ENCODE measurements at places on chromosomes 4 and X.

DNA sequence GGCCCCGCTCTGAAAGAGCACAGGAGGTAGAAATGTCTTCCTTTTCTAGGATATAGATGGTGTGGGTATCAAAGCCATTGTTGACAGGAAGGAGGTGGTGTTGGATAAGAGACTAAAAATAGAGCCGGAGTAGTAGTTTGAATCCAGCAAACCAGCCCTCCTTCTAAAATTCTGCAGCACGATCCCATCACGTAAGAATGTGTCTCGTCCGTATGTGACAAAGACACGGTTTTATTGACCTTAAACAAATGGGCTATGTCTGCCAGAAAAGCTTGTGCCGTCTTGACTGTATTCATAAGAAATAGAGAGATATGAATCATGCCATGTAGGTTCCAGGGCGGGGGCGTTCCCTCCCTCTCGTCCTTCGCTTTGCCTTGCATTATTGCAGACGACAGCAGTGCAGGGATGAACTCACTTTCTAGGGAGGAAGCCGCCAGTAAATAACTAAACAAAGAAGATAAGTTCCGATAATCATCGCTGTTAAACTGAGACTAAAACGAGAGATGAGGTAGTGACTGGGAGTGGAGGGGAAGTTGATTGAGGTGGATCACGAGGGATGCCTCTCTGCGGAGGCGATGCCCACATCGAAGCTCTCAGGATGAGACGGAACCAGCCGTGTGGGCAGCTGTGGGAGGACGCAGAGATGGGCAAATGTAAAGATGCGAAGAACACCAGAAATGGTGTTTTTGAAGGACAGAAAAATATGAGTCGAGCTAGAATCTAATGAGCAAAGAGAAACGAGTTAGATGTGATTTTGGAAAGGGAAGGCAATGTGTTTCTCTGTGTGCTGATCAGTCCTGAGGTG, 3.4 kb downstream of the TENM3 start:
- no peak for DNase-seq

DNA sequence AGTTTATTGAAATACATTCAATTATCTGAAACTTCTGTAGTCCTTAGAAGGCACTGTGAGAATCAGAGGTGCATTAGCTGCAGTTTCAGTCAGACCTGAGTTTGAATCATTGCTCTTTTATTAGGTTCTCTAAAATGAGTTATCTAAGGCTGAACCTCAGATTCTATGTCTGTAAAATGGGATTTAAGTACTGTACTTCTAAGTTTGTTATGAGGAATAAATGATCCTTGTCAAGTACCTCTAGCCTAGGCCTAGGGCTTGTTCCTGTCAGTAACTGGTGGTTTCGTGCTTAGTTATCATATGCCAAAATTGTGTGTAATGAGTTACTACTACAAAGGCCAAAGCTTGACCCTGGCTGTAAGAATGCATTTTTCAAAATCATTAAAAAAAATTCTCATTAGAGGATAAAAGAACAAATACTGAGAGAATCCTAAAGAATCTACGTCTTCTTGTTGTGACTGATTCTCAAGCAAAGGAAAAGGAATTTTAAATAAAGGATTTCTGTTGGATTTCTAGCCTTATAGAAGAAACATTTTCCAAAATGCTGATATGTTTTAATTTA, 65.8 kb downstream of the SLIT2 start:
- no peak for DNase-seq

DNA sequence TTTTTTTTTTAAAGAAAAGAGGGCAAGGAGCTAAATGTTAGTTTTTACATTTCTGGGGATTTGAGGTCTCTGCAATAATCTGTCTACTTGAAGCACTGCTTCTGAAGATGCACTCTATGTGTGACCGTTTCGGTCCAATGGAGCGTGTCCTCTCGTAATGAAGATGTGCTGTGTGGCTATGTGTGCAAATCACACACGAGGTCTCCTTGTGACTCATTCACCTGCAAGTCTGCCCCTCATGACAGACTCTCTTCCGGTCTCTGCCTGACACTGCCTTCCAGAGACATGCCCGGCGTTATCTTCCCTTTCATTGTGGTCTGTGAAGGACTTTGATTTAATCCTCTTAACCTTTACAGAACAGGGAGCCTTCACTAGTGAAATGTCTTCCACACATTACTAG, 84.3 kb downstream of the TRAM1L1 start:
- DNase-seq, result no peak

GRCh38 chr4:26788341-26788733, 72.3 kb upstream of the STIM2 start:
- no peak for DNase-seq

- DNase-seq, result peak; percentile 67
Measured at GRCh38 chrX:119655125-119655524, 37.8 kb downstream of the SEPTIN6 start.

- no peak for DNase-seq
Measured at GRCh38 chr4:86091201-86091600, 268.7 kb downstream of the MAPK10 start.

GRCh38 chr4:118889312-118889691, 648 bp downstream of the SYNPO2 start:
- DNase-seq, result no peak

GRCh38 chr4:75180790-75181776, 248.2 kb downstream of the PARM1 start:
- DNase-seq, result no peak

DNA sequence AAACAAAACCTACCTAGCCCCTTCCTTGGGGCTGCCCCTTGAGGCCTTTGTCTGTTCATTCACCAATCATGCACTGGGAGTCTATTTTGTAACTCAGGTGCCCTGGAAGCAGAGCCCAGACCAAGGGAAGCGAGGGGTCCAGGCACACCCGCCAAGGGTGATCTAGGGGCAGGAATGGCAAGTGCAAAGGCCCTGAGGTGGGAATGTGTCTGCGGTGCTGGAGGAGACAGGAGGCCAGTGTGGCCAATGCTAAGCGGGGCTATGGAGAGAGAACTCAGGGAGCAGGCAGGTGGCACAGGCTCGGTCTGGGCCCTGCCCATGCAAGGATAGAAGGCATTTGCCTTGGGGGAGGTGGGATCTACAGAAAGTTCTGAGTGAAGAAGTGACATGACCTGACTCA, 3.5 kb upstream of the SH3BP2 start:
- no peak for DNase-seq

DNA sequence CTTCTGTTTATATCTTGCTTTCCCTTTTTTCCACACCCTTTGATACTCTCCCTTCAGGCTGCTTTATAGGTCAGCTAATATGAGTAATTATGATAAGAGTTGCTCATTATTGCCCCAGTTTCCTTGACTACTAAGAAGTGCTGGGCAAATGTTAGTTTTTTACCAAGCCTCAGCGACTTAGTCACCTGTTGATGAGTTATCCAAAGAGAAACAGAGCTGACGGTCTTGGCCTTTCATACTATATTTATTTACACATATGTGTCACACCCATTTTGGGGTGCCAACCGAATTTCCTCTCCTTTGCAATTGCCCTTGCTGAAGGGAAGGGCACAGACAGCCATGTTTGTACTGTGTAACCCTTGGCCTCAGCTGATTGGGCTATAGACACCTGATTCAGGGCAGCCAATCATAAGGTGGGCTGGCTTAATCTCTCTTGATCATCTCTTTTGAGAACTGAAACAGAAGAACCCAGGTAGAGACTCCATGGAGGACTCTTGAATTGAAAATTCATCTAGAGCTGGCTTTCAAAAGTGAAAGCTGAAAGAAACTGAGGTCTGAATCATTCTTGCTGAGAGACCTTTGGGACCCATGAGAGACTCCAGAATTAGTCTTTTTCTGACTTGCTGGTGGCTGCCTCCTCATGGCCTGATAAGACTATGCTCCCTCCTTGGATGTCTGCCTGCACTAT, 111.7 kb upstream of the RPS6KA3 start:
- peak; percentile 20 for DNase-seq
